ENCODE measurements at places on chromosomes 13 and 19.

DNA sequence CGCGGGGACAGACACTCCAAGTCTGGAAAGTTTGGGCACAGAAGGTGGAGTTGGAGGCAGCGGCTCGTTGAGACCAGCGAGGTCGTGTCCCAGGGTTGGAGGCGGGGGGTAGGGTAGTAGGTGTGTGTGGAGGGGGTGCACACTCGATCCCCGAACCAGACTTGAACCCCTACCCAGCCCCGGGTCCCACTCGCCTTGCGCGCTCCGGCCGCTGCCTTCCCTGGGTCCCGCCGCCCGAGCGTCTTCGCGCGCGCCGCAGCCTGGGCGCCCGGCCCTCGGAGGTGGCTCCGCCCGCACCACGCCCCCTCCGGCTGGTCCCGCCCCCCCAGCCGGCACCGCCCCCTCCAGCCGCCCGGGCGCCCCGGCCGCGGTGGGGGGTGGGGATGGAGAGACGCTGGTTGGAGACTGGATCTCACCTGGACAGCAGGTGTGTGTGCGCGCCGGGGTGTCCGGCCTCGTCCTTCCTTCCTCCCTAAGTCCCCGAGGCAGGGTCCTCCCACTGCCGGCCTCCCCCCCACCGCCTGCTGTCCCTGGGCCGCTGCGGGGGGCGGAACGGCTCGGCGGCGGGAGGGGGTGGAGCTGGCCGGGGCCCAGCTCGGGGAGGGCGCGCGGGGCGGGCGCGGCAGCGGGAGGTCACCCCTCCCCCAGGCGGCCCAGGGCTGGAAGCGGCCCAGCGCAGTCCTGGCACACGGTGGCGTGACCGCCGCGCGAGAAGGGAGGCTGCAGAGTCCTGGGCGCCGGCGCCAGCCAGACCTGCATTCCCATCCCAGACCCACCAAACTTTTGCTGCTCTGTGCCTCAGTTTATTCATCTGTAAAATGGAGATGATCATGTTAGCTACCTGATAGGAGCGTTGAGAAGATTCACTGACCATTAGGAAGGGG is at the start of gene KANK2:
Gene KANK2, minus strand, starts transcription at position 255 of the 884 bp plus-strand sequence. CDS start 3,034 bp downstream, outside the sequence.
- DNase-seq = peak; percentile 85
- peak within 1 kb of the TSS; percentile 57 for H3K27ac ChIP-seq
- no peaks in the 10 kb centered on the region for H3K27me3 ChIP-seq
- H3K36me3 ChIP-seq = no peaks in the 10 kb centered on the region
- H3K4me3 ChIP-seq = peak within 1 kb of the TSS; percentile 85

- H3K4me1 ChIP-seq = no peaks in the 10 kb centered on the region
- H3K27ac ChIP-seq = no peak overlapping the region
- no peak for DNase-seq
- no peak overlapping the region for H3K4me3 ChIP-seq
- peaks cover 80% of the 10 kb centered on the region for H3K27me3 ChIP-seq
Observed at GRCh38 chr19:10006335-10006708, 4.0 kb downstream of the COL5A3 start.

DNA sequence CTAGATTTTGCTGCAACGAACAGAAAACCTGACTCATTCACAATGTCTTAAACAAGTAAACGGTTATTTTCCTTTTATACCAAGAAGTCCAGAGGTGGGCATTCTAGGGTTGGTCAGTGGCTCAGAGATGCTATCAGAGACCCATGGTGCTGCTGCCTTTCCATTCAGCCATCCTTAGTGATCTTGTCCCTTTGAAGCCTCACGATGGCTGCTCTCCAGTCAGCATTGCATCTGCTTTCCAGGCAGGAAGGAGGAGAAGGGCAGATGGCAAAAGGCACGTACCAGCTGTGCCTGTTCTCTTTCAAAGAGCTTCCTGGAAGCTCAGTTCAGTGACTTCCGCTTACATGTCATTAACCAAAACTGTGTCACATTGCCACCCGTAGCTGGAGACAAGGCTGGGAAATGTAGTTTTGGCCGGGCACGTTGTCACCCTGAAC is 30.1 kb downstream of the WDFY2 start:
- no peak for DNase-seq
- no peaks in the 10 kb centered on the region for H3K36me3 ChIP-seq
- H3K4me1 ChIP-seq = no peaks in the 10 kb centered on the region
- no peak overlapping the region for H3K4me3 ChIP-seq
- H3K27ac ChIP-seq = no peak overlapping the region
- no peaks in the 10 kb centered on the region for H3K27me3 ChIP-seq

DNA sequence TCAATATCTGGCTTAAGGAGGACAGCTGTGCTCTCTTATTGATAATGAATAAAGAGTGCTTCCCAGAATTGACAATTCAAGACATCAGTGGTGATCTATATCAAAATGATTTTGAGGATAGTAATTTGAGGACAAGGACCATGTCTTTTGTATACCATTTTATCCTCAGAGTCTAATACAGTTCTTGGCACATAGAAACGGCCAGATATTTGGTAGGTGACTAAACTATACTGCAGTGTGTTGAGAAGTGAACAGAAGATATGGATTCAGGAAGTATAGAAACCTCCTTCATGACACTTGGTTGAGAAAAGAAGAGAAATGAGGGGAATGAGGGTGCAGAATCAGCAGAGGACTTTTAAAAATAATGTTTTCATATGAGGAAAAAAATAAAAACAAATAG is 16.1 kb upstream of the LMO7 start:
- no peak overlapping the region for H3K4me3 ChIP-seq
- H3K4me1 ChIP-seq = no peaks in the 10 kb centered on the region
- no peak overlapping the region for H3K27ac ChIP-seq
- no peaks in the 10 kb centered on the region for H3K27me3 ChIP-seq

GRCh38 chr19:4722671-4723594 is 709 bp downstream of the DPP9 start:
- peak overlapping the region; percentile 100 for H3K4me3 ChIP-seq
- H3K4me1 ChIP-seq = peaks cover 10% of the 10 kb centered on the region
- DNase-seq = peak; percentile 50
- no peak overlapping the region for H3K27ac ChIP-seq

DNA sequence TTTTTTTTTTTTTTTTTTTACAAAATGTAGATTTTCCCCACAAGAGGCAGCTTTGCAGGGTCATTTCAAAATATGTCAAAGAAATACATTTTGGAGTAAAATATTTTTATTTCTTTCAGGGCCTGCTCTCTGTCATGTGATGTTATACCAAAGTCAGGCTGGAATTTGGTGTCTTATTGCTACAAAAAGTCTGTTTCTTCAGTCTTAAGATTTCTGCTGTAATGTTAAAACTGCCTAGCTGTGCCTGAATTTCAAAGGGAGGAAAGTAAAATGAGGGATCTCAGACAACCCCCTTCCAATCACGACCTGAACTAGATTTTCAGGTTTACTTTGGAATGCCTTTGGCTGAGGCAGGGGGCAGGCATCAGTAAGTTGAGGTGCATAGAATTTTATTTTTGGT is 12.8 kb upstream of the GTF2F2 start:
- H3K4me1 ChIP-seq = no peaks in the 10 kb centered on the region
- no peaks in the 10 kb centered on the region for H3K27me3 ChIP-seq
- DNase-seq = no peak
- H3K4me3 ChIP-seq = no peak overlapping the region

DNA sequence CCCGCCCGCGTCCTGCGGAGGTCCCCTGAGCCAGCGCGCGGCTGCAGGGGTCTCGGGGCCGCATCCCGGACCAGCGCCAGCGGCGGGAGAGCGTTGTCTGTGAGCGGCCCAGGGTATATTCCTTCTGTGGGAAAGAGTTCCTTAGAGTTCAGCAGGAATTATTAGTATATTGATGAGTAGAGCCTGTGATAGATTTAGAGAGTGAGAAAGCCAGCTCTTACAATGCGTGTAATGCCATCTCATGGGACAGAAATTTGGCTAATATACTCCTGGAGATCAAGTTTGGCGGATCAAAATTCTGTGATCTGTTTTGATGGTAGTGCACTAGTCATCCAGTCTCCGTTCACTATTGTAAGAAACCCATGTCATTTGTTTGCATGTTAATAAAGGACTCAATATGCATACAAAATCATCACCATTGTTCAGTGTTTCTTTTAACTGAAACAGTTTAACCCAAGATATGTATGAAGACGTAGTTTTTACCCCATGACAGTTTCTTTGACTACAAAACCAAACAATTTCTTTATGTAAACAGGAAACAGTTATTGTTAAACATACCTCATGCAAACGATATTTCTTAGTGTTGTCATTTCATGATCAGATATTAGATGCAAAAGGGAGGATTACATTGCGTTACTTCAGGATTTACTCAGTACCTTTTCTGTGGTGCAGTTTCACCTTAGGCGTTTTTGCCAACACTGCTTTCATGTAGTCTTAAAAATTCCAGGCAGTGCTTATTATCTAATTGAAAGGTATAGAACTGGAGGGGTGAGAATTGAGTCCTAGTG is 9.9 kb downstream of the TNFRSF19 start:
- H3K27me3 ChIP-seq = peaks cover 5% of the 10 kb centered on the region
- H3K4me1 ChIP-seq = no peaks in the 10 kb centered on the region
- peak overlapping the region; percentile 63 for H3K4me3 ChIP-seq
- DNase-seq = no peak
